ENCODE measurements at places on chromosomes 7 and 10.

DNA sequence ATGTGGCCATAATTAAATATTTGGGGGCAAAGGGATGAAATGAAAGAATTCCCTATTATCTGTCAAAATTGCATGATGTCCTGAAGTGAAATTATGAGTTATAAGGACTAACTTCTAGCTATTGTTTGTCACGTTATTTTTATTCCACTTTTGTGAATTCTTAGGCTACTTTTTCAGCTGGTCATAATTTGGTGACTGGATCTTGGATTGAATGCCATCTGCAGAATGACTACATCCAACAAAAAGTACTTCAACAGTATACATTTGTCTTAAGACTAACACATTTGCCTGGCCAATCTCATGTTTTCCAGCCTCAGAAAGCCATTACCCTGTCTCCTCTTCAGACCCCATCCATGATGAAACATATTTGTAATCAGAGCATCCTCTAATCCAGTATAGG is 48.1 kb upstream of the WNT16 start:
- DNase-seq: no peak

DNA sequence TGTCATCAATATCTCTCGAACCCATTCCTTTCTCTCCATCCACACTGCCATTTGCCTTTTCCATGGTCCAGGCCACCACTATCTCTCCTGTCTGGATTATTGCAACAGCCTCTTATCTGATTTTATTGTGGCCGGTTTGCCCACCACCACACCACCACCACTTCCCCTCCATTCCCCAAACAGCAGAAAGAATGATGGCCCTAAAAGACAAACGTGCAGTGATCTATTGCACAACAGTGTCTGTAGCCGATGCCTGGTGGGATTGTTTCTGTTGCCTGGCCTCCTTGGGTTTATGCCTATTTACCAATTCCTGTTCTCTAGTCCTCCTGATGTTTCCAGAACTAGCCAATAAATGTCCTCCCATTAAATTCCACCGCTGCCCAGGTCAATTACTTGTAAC is 10.2 kb upstream of the ST8SIA6 start:
- DNase-seq: no peak

GRCh38 chr10:74823791-74824183 is 2.6 kb upstream of the KAT6B start:
- DNase-seq: no peak

DNA sequence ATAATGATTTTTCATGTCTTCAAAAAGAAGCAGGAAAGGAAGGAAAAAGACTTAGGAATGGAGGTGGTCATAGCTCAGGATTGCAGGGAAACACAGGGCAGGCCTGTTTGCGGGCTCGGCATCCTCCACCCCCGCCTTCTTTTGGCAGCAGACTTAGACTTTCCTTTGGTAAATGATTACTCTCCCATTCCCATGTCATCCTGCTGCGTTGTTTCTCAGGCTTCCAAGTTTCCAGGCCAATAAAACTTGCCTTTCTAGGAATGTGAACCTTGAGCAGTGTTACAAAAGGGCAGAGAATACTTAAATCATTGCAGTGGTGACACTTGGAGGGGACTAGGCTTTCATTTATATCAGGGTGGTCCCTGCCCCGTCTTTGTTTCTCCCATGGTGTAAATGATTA is 34.0 kb upstream of the DGKB start:
- DNase-seq: no peak

DNA sequence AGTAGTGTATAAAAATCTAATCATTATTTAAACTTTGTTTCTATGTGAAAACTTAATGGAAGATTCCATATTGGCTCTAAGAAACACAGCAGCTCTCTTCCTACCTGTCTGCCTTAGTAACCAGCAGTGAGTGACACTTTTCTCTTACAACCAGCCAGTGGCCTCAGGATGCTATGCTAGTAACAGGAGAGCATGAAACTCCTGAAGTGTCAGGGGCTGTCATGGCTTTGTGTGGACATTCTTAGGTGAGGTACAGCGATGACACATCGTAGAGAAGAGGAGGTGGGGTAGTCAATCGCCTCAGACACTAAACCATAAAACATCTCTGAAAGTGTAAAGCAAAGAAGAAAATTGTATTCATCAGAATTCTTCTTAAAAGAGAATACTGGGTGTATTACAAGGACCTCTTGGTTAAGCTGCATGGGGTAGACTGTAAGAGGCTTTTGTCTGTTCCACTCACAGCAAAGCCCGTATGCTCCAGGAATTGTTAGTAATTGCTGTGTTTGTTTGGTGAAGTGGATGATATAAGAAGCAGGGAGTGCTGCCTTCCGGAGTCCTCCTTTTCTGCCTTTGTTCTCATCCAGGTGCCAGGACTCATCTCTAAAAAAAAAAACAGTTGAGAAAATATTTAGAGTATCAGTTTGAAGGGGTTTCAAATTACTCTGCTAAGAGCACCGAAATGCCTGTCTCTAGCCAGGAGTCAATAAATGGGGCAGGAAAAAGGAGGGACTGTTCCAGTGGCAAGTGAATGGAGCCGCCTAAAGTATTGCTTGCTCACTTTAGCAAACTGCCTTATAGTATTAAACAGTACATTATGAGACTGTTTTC is 518.8 kb downstream of the CNTNAP2 start:
- no peak for DNase-seq

DNA sequence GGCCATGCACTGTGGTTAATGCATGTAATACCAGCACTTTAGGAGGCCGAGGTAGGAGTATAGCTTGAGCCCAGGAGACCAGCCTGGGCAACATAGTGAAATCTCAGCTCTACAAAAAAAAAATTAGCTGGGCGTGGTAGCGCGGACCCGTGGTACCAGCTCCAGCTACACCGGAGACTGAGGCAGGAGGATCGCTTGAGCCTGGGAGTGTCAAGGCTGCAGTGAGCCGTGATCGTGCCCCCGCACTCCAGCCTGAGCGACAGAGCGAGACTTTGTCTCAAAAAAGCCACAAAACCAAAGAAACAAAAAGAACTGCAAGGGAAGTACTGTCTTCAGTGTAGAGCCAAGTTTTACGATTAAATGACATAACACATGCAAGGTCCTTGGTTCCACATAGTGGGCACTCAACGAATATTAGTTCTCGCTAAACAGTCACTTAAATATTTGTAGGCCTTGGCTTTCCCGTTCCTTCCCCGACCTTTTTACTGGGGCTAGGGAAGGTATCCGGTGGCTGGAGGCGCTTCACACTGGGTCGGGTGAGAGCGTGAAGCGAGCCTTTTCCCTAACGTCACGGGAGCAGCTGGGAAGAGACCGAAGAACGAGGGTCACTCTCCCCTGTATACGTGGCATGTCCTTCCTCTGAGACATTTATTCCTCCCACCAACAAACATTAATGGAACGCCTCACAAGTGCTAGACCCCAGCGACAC is 993 bp upstream of the SND1 start:
- DNase-seq: no peak

DNA sequence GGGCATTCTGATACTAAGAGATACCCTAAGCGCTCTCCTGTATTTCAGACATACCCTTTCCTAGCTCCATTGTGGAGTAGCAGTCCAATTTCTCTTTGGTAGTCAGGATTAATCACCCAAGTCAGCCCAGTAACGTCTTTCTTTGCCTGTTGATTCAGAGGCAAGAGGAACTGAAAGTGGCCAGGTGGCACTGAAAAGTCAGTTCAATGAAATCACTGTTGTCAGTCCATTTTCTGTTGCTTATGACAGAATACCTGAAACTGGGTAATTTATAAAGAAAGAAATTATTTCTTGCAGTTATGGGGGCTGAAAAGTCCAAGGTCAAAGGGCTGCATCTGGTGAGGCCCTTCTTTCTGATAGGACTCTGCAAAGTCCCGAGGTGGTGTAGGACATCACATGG is 40.2 kb downstream of the ANKRD61 start:
- no peak for DNase-seq
